Activated CD4-positive, alpha-beta T cell treated with anti-CD3 and anti-CD28 coated beads for 48 hours (primary cell): ENCODE measurements at places on chromosomes 13 and 19.

GRCh38 chr19:39379865-39380396, 11.0 kb downstream of the PAF1 start:
- no peak for DNase-seq

DNA sequence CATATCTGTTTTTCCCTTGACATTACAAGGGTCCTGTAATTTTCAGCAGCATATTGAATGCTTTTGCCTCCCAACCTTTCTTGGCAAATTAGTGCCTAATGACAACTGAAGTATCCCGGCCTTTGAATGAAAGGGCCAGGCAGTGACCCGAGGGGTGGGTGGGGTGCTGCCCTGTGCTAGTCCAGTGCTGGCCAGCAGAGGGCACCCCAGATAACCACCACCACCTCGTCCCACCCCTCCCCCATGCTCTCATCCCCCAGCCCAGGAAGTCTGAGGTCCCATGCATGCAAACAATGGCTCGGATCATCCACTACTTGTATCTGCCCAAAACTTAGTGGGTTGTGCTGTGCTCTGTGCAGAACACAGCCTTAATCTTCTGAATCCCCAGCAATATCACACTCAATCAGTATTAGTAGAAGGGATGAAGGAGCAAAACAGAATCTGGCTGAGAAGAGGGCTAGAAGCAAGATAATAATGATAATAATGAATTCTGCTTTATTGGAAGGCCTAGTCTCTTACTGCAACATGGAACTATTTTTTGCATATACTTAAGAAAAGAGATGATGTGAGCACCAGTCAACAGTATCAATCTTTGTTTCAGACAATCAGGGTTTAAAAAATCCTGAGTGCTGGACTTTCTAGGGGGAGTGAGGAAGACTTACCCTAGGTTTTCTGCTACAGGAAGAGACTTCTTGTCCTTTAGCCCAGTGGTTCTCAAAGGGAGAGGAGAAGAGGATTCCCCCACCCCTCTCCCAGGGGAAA, 3.8 kb downstream of the ATP12A start:
- peak; percentile 79 for DNase-seq

- no peak for DNase-seq
Observed at GRCh38 chr13:33721724-33722123, 96.2 kb upstream of the RFC3 start.

- no peak for DNase-seq
Observed at GRCh38 chr13:113900646-113901045, 36.8 kb upstream of the GAS6 start.

- DNase-seq, result no peak
Observed at GRCh38 chr13:112574416-112574815, 13.5 kb downstream of the TUBGCP3 start.

GRCh38 chr19:4164262-4164661, 10.8 kb downstream of the CREB3L3 start:
- no peak for DNase-seq

DNA sequence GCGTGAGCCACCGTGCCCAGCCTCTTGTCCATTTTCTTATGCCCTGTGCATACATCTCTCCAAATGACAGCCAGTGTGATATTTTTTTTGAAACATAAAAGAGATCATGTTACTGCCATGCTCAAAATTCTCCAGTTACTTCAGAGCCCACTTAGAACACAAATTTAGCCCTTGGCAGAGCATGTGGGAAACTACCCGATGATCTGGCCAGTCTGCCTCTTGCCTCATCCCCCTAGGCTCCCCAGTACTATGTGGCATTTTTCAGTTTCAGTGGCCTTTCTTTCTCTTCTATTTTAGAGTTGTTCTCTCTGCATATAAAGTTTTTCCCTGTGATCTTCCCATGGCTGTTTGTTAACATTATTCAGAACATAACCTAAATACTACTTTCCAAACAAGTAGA, 323.0 kb downstream of the GPC5 start:
- no peak for DNase-seq

- peak; percentile 81 for DNase-seq
Observed at GRCh38 chr13:99288089-99288488, 19.1 kb downstream of the GPR183 start.

GRCh38 chr19:49827034-49827433, 8.9 kb downstream of the MED25 start:
- no peak for DNase-seq

DNA sequence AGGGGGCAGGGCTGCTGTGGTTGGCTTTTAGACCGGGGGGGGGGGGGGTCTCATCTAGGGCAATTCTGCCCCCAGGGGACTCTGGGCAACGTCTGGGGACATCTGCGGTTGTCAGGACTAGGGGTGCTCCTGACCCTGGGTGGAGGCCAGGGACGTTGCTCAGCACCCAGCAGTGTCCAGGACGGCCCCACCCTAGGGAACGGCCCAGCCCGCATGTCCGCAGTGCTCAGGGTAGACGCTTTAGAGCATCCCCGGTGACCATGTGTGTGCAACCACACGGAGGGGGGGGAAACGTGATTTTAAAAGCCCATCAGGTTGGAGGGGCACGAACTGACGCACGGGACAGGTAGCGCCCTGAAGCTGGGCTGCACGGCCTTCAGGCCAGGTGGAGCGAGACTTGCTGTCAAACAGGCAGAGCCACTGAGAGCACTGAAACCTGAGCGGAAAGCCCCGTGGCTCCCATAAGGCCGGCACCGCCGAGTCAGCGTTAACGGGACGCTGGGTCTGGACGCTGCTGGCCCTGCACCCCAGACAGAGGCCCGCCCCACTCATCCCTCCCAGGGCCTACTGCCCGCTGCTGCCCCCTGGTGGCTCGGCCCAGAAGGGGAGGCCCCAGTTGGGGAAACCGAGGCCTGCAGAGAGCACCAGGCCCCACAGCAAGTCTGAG, 8.3 kb downstream of the CACTIN start:
- peak; percentile 68 for DNase-seq

GRCh38 chr19:18865106-18865972, 30.6 kb downstream of the CERS1 start:
- DNase-seq, result no peak

DNA sequence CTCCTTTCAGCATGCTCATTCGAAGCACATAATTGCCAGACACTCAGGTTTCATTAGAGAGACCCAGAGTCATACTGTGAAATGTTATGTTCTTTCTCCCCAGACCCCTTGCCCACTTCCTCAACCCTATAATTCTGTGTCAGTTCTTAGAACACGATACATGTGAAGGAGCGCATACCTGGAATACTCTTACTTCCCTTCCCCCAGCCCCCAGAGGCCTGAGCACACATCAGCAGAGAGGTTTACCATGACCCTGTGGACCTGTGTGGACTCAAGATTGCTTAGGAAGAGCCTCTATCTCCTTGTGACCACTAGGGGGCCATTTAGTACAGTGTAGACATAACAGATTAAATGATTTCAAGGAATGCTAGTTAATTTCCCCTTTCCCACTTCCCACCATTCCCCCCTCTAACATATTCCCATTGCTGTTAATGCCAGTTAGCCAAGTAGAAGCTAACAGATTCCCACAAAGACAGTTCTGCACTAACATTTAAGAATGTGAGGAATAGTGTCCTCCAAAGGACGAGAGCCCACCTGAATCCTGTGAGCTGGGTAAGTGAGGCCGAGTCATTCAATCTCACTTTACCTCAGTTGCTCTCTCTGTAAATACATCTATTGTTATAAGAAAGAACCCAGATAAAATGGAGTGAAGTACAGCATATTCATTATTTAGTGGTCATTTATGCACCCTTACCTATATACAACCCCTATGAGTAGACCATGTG, 154.2 kb upstream of the MAB21L1 start:
- no peak for DNase-seq

DNA sequence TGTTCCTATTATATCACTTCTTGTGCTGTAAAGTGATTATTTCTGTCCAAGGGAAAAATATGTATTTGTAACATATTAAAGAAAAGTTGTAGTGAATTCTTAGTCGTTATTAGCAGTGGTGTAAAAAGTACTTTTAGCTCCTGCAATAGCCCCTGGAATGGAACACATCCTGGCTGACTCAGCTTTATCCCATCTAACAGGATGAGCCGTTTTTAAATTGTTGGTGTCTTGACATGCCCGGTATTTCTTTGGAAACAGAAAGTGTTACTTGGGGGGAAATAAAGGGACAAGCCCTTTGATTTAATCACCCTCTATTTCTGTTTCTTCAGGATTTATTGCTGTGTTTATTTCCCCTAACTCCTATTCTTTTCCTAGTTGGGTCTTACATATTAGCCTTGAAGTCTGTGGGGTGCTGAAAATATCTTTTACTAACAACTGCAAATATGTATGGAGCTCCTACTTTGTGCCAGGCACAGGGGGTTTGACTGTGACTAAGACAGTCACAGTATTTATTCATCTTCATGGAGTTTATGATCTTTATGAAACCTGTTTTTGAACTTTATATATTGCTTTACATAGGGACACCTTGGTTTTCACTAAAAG, 17.9 kb downstream of the COG3 start:
- no peak for DNase-seq

- no peak for DNase-seq
Observed at GRCh38 chr19:18013210-18014111, 5.5 kb downstream of the ARRDC2 start.
